Calu3 (cell line): ENCODE measurements at places on chromosomes 3 and 15.

GRCh38 chr15:52795464-52796227 is 5.5 kb upstream of the ONECUT1 start:
- DNase-seq = no peak

GRCh38 chr15:68930268-68931022 is at the start of gene SPESP1:
SPESP1 (plus strand) TSS chr15:68930525; CDS start chr15:68930654, 129 bp downstream.
- DNase-seq = no peak

GRCh38 chr3:195790901-195791300 is 20.8 kb downstream of the MUC4 start:
- DNase-seq = no peak

GRCh38 chr3:157412323-157412855 is 24.3 kb upstream of the PTX3 start:
- DNase-seq = no peak

DNA sequence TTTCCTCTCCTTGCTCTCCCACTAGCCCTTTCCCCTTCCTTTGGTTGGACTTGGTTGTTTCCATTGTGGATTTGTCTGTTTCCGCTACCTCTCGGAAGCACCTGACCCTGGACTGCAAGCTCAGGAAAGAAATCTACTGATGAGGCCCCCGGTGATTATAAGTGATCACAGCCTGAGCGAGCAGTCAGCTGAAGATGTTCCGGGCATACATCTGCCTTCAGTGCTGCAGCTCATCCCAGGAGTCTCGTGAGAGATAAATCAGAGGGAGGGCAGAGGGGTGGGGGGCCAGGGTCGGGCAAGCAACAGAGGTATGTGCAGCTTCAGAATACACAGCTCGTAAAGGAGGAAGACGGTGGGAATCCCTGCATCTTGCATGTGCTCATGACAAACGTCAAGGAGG is 102.1 kb downstream of the MRPL46 start:
- no peak for DNase-seq

DNA sequence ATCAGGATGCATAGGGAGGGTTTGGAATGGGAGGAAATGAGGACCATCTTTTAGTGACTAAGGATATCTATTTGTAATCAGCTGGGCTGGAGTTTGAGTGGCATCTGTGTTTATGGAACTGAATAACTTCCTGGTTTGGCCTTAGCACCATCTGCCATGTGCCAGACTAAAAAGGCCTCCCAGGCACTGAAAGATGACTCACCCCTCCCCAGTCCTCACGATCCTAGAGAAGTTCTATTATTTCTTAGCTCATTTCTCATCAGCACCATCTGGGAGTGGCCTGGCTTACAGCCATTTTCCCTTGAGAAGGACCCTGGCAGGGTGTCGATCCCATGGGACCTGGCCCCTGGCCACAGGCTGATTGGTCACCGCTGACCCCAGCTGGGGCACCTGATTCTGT is 23.9 kb upstream of the CTXND1 start:
- DNase-seq = peak; percentile 13

GRCh38 chr3:143707848-143708247 is 140.4 kb downstream of the SLC9A9 start:
- no peak for DNase-seq

DNA sequence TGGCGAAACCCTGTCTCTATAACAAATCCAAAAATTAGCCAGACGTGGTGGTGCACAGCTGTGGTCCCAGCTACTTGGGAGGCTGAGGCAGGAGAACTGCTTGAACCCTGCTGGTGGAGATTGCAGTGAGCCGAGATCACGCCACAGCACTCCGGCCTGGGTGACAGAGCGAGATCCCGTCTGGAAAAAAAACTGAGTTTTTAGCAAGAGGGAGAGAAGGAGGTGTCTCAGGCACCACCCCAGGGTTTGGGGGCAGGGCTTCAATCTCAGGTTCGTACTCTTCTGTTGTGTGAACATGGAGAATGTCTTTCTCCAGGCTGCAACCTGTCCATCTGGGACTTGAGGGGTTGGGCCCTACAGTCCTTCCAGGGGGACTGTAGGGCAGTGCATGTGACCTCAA is 2.7 kb downstream of the CHRNA3 start:
- no peak for DNase-seq

GRCh38 chr3:12902181-12902999 is 61.0 kb upstream of the RPL32 start:
- no peak for DNase-seq

DNA sequence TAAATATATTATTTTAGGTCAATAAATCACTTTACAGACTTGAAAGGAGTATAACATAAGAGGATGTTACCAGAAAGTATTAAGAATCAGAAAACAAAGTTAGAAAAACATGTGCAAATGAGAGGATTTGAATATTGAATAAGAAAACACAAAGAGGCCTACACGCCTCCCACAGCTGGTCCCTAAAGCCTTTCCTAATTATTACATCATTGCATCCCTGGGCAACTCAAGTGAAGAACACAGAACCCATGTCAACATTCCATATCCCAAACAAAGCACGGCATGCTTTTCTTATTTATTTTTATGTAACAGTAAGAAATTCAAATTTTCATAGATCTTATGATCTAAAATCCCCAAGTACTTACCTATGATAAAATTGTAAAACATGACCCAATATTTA is 61.2 kb downstream of the HERC1 start:
- DNase-seq = no peak

GRCh38 chr3:55471522-55472280 is 15.4 kb downstream of the WNT5A start:
- DNase-seq = no peak

GRCh38 chr3:22704166-22704565 is 499.0 kb upstream of the UBE2E2 start:
- no peak for DNase-seq

GRCh38 chr3:34947834-34948233 is 691.5 kb upstream of the ARPP21 start:
- DNase-seq = no peak

DNA sequence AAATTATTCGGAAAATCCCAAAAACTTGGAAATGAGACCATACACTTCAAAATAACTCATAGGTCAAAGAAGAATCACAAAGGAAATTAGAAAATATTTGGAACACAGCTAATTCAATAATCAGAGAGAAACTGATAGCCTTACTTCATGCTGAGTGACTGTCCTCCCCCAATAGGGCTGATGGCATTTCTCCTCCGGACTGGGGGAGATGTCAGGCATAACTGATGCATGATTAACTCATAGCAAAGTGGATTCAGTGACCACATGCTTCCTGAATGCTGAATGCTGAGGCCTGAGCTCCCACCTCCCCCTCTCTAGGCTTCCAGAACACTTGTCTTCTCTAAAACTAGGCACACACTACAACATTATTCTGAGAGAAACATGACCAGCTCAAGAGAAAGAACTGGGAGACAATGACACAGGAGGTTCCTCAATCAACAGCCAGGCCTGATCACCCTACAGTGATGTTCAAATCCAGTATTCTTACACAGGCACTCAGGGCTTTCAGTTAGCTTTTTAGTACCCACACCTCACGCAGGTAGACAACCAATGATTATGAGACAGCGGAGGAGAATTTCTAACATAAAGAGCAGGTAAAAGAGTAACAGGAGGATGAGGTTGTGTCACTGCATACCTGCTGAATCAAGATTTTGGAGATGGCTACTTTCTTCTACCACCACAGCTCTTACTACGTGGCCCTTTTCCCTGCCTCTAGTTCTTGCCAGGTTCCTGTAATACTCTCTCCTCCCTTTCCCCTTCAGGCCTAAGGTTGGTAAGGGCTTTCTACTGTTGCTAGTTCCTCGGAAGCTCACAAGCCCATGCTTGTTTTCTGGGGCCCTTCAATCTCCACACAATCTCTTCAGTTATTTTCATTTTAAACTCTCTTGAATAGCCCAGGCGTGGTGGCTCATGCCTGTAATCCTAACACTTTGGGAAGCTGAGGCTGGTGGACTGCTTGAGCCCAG is 96.1 kb downstream of the FMN1 start:
- DNase-seq = no peak

DNA sequence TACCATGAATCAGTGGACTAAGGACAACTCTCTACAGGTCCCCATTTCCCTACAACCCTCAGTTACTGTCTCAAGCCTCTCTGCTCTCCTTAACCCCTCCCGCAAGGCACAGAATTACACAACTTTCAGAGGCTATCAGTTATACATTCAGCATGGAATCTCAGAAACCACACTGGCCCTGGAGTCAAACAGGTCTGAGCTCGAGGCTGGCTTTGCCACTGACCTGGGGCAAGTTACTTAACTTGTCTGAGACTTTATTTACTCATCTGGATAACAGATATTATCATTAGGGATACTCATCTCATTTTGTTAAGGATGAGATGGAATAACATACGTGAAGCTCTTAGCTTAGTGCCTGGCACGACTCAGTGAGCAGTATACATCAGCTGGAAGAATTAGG is 95.2 kb downstream of the WDR76 start:
- DNase-seq = no peak

- DNase-seq = no peak
Measured at GRCh38 chr3:63060412-63060811, 185.2 kb upstream of the CADPS start.

DNA sequence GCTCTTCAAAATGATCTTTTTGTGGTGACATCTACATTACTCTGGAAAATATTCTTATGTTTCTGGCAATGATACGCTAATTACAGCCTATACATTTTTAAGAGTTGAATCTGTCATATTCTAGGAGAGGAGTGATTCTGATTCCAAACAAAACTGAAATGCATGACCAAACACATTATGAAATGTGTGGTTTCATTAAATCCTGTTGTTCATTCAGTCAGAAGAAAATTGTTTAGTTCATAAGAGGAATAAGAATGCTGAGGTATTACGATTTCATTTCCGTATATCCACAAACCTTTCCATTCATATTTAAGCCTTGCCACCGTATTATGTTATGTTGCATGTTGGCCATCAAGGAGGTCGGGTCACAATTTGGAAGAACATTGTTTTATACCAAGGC is 345.1 kb downstream of the FEZF2 start:
- no peak for DNase-seq
